ENCODE measurements at places on chromosomes 5 and 9.

DNA sequence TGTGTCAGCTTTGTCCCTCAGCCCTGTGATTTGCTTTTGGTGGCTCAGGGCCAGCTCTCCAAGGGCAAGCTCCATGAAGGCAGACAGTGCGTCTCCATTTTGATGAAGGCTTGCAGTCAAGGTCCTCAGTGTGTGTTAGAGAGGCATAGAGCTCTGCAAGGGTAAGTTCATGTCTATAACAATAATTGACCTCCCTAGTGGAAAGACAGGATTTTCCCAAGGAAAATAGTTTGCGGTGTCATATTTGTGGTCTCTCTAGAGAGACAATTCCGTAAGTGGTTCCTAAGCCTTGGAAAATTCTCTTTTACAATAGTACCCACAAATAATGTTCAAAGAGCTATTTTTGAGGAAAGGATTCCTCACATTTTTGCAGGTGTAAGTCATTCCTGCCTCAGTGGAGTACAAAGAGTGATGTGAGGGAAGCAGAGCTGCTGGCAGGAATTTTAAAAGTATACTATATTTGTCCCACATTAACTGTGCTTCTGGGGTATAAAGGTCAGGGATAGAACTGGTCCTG is 40.2 kb downstream of the SLC1A3 start:
- no peak for DNase-seq
- H3K4me3 ChIP-seq: no peak overlapping the region
- no peak overlapping the region for H3K27ac ChIP-seq
- peaks cover 29% of the 10 kb centered on the region for H3K27me3 ChIP-seq
- H3K36me3 ChIP-seq: no peaks in the 10 kb centered on the region

GRCh38 chr5:133851521-133851920 is 116.9 kb downstream of the C5orf15 start:
- H3K4me3 ChIP-seq: no peak overlapping the region
- H3K36me3 ChIP-seq: no peaks in the 10 kb centered on the region
- no peaks in the 10 kb centered on the region for H3K4me1 ChIP-seq
- no peak for DNase-seq
- H3K27ac ChIP-seq: no peak overlapping the region

- H3K27ac ChIP-seq: no peak overlapping the region
- peaks cover 44% of the 10 kb centered on the region for H3K27me3 ChIP-seq
- no peaks in the 10 kb centered on the region for H3K36me3 ChIP-seq
These were observed 17.4 kb upstream of the PTCH1 start for GRCh38 chr9:95533996-95534680.

GRCh38 chr5:158707534-158707933 is 392.2 kb downstream of the EBF1 start:
- H3K27ac ChIP-seq: no peak overlapping the region
- H3K4me3 ChIP-seq: no peak overlapping the region
- peaks cover 60% of the 10 kb centered on the region for H3K27me3 ChIP-seq
- no peak for DNase-seq
- no peaks in the 10 kb centered on the region for H3K4me1 ChIP-seq

GRCh38 chr9:13088720-13089427 is 190.6 kb downstream of the MPDZ start:
- peaks cover 3% of the 10 kb centered on the region for H3K36me3 ChIP-seq
- H3K4me1 ChIP-seq: no peaks in the 10 kb centered on the region
- no peak for DNase-seq
- no peak overlapping the region for H3K4me3 ChIP-seq
- no peak overlapping the region for H3K27ac ChIP-seq
